ENCODE measurements at places on chromosomes 13 and 19.

DNA sequence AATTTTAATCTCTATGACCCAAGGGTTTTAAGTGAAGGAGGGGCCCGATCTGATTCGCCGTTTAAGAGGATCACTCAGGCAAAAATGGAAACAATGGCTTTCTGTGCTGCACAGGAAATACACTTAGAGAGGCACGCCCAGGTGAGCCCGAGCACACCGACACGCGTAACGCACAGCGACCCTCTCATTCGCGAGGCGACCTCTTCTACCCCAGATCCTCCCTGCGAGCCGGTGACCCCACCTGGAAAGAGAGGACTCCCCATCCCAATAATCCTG is 216 bp downstream of the SH2D3A start:
- DNase-seq: no peak

DNA sequence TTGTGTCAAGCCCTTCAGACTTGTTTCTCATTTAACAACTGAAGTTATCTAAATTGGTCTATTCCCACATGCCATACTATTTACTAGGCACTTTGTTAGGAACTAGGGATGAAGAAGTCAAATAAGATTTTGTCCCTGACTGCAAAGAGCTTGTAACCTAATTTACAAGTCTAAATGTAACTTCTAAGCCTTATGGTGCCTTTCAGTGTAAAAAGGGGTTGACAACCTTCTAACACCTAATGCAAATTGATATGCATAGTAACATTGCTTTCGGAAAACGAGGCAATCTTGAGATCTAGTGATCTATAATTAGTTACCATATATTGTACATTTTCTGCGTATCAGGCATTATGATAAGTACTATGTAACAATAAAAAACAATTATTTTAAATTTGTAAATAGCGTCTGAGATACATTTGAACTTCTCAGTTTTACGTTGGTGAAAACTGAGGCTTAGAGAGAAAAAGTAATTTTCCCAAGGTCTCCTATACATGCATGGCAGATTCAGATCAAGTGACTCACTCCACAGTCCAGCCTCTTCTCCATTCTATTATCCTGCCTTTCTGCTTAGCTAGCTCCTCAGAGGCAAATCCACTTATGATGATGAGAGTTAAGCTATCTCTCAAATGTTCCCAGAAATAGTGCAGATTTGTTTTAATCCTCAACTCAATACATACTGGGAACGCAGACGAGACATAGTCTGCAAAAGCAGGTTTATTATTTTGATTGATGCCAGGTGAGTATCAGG is 764.9 kb upstream of the SLITRK5 start:
- peak; percentile 37 for DNase-seq

DNA sequence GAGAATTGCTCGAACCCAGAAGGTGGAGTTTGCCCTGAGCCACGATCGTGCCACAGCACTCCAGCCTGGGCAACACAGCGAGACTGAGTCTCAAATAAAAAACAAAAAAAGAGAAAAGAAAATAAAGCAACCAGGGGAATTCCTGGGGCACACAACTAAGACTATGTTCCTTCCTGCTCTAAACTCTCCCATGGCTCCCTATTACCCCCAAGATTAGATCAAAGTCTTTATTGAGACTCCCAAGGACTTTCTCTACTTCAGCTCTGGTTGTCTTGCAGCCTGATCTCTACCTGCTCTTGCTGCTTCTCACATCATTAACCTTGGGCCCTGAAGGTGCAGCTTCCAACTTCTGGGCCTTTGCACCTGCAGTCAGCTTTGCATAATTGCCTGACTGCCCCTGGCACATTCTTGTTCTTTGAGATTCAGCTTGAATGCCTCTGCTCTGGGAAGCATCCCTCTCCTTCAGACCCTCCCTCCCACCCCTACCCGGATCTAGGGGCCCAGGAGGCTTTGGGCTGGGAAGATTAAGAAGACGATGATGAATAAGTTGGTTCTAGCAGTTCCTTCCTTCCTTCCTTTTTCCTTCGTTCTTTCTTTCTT is 16.8 kb upstream of the CERS4 start:
- DNase-seq: no peak

DNA sequence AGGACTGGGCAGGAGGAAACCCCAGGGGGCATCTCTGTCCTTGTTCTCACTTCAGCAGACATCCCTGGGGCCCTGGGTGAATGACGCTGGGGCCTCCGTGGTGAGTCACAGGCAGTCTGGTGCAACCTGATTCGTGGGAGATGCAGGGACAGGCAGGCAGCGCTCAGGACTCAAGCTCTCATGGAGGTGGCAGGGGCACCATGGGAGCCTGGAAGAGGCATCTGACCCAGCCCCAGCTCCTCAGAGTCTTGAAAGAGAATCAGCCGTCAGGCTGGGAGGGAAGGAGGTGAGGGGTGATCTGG is 14.0 kb upstream of the PTOV1 start:
- peak; percentile 17 for DNase-seq

DNA sequence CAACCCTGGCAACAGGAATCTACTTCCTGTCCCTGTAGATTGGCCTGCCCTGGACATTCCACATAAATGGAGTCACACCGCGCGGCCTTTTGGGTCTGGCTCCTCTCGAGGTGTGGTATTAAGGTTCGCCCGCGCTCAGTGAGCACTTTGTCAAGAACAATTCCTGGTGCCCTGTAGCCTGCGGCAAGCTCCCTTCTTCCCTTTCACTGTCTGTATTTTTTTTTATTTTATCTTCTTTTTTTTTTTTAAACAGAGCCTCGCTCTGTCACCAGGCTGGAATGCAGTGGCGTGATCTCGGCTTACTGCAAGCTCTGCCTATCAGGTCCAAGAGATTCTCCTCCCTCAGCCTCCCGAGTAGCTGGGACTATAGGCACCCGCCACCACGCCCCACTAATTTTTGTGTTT is 28.3 kb downstream of the PEX11G start:
- DNase-seq: peak; percentile 24

DNA sequence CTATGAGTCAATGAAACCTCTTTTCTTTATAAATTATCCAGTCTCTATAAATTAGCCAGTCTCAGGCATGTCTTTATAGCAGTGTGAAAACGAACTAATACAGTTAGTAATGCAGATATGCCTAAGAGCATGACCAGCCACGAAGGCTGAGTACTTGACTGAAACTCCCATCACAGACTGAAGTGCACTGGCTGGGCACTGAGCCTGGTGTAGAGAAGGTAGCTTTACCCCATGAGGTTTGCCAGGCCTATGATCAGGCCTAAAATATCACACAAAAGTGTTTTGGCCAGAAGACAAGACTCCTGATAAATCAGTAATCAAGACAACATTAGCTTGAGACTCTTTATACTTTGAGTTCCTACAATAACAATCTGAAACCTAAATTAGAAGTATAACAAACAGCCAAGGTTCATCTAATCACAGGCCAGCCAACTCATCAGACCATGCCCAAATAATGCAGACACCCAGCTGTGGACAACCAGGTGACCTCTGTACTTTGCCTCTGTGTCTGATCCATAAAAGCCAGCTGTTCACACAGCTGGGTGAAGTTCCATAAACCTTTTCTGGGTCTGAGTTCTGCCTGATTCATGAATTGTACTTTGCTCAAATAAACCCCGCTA is 771.8 kb upstream of the SLITRK1 start:
- DNase-seq: no peak

- no peak for DNase-seq
These were observed 13.6 kb downstream of the NFILZ start for GRCh38 chr19:8643860-8644653.

DNA sequence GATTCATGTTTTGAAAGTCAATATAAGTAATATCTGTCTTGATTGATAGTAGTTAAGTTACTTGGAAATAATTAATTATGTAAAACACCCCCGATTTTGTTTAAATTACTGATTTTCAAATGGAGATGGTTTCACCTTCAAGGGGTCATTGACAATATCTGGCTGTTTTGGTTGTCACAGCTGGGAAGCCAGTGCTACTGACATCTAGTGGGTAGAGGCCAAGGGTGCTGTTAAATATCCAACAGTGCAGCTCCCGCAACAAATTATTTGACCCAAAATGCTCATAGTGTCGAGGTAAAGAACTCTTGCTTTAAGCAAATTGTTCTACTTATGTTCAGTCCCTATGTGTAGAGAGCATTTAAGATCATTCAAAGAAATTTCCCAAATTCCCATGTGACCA is 50.6 kb upstream of the PCDH20 start:
- no peak for DNase-seq

GRCh38 chr13:46126056-46126455 is 21.2 kb upstream of the CPB2 start:
- DNase-seq: no peak

GRCh38 chr13:49956131-49956530 is 20.0 kb upstream of the SPRYD7 start:
- DNase-seq: no peak

- DNase-seq: no peak
These were observed 49.3 kb upstream of the FREM2 start for GRCh38 chr13:38637576-38637975.

GRCh38 chr13:26721251-26722121 is 39.1 kb downstream of the GPR12 start:
- no peak for DNase-seq

- no peak for DNase-seq
These were observed 48.4 kb downstream of the CAB39L start for GRCh38 chr13:49395451-49395865.

DNA sequence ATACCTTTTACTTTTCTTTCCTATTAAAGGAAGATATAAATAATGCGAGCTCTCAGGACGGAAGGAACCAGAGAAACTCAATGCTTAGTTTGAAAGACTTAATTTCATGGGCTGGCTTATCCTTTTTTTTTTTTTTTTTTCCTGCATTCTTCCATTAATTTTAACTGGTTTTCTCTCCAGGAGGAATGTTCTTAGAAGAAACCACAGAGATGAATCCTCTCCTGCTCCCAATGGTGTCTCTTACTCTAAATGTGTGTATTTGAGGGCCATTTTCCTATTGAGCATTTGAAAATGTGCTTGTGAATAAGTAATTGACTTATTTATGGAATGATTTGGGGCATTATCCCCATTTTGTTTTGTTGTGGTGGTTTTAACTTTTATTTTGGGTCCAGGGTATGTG is 494.9 kb downstream of the FOXO1 start:
- DNase-seq: no peak

DNA sequence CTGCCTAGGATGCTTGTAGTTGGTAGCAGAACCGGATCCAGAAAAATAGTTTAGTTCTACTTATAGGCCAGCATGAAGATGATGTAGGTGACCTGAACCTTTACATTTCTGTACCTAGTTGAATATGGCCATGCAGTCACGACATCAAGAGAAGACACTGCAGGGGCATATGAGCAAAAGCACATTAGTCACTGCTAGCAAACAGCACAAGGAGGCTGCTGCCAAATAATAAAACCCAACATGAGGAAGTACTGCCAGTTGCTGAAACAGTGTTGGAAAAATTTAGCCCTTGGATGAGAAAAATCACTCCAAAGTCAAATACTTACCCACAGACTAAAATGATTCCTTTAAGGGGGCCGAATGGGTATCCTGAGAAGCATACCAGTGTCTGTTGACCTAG is 20.8 kb downstream of the ERICH6B start:
- no peak for DNase-seq

DNA sequence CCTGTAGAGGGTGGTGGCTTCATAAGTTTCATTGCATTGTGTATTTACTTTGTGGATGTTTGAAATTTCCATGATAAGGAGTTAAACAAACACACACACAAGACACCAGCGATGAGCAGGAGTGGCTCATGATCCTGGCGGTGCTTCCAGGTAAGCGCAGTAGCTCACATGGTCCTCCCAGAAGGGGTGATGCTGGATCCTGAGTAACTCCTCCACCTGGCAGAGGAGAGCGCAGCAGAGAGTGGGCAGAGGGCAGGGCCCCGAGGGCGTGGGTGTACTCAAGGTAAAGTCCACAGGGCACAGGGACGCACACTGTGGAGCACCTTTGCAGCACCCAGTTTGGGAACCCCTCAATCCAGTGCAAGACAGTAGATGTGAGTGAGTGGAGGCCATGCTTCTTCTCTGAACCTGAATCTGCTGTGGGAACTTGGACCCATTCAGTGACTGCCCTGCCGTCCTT is 54.0 kb downstream of the RFX2 start:
- DNase-seq: no peak

GRCh38 chr13:47146136-47146535 is 249.3 kb upstream of the HTR2A start:
- peak; percentile 75 for DNase-seq

DNA sequence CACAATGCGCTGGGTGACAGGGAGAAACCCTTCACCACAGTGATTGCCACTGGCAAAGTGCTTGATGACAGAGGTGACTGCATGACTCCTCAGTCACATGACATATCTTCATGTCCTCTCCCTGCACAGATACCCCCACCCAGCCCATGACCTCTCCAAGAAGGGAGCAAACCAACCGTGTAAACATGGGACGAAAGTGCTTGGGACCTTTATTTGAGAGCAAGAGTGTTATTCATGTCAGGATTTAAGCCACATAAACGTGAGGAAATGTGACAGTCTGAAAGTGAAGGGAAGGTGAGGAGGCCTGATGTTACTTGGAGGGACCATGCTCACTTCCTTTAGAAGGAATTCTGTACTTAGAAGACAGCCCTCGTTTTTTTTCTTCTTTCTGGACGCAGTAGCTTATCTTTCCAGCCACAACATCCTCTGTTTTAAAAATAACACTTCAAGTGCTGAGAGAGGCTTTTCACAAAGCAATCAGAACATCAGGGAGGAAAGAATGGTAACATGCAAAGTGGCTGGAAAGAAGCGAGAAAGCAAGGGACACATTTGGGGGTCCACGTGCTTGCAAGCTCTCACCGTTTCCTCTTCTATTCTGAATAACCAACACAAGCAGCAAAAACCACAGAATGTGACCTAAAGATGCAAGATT is 35.6 kb downstream of the EPS15L1 start:
- DNase-seq: no peak

DNA sequence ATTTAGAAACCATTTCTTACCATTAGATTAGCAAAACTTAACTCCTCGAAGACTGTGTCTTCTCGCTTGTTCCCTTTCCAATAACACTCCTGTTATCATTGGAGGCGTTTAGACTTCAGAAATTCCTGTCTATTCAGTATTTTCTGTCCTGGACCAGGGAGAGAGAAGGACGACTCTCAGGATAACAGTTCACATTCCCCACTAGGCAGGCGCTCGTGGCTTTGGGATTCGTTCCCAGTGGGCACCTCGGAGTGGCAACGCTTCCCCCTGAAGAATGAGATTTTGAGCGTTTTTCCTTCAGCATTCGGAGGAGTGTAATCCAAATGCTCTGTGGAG is 429 bp upstream of the ZNF225 start:
- DNase-seq: no peak

DNA sequence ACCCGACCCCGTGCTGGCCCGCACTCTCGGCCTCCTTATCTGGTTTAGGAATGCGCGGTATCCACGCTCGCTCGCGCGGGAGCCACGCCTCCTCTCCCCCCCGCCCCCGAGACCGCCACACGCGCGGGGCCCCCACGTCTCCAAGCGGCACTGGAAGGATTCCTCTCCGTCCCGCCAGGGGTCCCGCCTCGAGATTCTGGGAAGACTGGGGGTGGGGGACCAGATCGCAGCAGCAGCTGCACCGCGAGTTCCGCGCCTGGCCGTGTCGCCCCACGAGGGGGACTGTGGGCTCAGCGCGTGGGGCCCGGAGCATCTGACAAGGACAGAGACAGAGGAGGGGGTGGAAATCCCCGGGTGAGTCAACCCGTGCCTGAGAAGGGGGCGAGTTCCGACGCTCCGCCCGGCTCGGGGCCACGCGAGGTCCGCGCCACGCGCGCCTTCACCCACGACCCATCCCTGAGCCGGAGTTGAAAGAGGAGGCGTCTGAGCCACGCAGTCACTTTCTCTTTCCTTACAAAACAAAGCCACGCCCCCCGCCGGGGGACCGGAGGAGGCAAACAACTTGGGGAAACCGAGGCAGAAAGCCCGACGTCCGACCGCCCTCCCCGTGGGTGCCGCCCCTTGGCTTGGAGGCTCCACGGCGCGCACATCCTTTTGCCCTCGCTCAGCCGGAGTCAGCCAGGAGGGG is 814 bp downstream of the S1PR2 start:
- DNase-seq: no peak

- no peak for DNase-seq
These were observed 844 bp upstream of the RFX1 start for GRCh38 chr19:14006766-14007562.

All from non-pigmented ciliary epithelial cell (primary cell).